SJSA1 (cell line): ENCODE measurements at places on chromosomes 2 and 18. TPM values are rescaled to one million over a fixed set of nuclear protein-coding genes. Genes with fewer than 3 reads are reported as not detected.
A peak's percentile ranks its signal among the peaks of the same experiment; 100 is the strongest.

GRCh38 chr2:17442334-17442733 lies 75.9 kb downstream of the RAD51AP2 start:
- H3K36me3 ChIP-seq: no peaks in the 10 kb centered on the region
- no peak overlapping the region for H3K4me3 ChIP-seq
- no peak for DNase-seq
- no peaks in the 10 kb centered on the region for H3K4me1 ChIP-seq

DNA sequence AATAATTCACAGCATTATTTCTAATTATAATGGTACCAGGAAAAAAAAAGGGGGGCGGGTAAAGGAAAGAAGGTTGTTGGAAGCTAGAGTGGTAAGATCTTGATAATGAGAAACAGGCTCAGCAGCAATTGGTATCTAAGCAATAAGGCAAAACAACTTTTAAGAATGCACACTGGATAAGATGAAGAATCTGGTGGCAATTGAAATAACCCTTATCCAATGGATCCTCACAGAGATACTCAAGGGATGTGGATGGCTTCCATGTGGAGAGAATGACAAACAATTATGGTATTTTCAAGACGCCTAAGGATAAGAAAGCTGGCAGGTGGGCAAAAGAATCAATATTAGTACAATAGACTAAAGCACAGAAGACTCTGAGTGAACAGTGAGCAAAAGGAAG lies 153.6 kb downstream of the UPP2 start:
- no peaks in the 10 kb centered on the region for H3K27me3 ChIP-seq
- DNase-seq: no peak
- no peak overlapping the region for H3K4me3 ChIP-seq

DNA sequence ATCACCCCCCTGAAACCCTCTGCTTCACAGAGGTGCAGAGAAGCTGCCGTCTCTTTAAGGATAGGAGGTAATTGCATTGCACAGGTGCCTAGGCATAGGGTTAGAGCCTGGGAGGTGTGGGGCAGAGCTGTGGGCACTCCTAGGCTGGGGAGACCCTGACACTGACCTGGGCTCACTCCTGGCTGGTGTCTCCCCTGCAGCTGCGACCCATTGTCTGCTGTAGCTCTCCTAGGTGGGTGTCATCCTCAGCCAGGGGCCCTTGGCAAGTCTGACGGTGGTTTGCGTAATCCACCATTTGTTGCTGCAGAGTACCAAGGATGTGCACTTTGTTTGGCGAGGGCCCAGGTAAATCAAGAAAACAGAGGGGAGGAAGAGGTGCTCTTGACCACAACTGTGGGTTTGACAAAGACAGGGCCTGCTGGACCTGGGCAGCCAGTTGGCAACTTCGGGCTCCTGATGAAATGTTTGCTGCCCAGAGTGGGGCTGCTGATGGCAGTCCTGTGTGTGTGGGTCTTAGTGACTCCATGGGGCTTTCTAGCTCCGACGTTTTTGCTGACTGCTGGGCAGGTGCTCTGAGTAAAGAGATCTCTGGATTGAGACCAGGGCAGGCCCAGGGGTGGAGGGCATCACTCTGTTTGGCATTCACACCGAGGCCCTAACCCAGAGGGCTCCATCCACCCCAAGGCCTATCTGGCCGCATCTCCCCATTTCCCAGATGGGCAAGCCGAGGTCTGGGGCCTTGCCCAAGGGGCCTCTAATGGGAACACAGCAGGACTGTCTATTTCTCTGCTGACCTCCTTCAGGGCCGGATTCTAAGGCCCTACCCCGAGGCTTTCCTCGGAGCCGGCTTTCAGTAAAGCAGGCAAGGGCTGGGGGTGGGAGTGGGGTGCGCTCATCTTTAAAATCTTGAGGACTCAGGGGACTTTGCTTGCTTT lies 67.7 kb downstream of the EDAR start:
- 0 out of 2 replicates have a peak, but pooled peaks cover 4% of the 10 kb centered on the region for H3K4me1 ChIP-seq
- H3K4me3 ChIP-seq: no peak overlapping the region
- H3K27ac ChIP-seq: no peak overlapping the region
- H3K27me3 ChIP-seq: peaks cover 9% of the 10 kb centered on the region
- no peak for DNase-seq

The CHRNG gene
- not detected in 2 replicates for total RNA-seq

DNA sequence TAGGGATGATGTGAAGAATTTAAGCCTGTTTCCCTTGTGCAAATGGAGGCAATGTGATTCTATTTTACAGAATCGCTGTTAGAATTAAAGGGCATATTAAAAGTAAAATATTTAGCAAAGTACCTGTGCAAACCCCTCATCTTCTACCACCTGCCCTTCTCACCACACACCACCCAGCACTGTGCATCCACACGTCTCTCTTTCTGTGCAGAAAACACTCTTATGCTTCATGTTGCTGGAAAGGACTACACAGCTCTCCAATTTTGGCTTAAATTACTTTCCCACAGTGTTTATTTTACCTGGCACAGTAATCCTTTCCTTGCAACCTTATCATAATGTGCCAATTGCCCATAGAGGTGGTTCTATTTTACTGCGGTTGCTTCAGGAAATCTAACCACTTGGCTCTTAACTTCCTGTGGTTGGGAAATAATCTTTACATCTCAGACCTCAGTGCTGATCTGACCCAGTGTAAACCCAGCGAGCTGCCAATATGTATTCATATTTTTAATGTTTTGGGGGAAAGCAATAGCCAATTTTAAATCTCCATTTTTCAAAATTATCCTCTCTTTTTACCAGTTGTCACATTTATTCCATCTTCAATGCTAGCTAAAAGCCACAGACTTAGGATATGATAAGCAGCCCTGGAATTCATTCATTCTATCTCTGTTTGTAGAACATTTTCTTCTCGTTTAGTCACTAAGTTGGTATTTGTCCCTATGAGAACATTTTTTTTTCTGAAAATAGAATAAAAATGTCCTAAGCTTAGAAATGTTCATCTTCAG lies 250.9 kb downstream of the DSEL start:
- H3K27me3 ChIP-seq: no peaks in the 10 kb centered on the region
- H3K4me3 ChIP-seq: no peak overlapping the region
- no peak for DNase-seq
- peak overlapping the region; percentile 85 for H3K27ac ChIP-seq
- peaks cover 23% of the 10 kb centered on the region for H3K4me1 ChIP-seq

- DNase-seq: no peak
- H3K4me3 ChIP-seq: no peak overlapping the region
- peaks cover 32% of the 10 kb centered on the region for H3K4me1 ChIP-seq
- H3K36me3 ChIP-seq: no peaks in the 10 kb centered on the region
- no peaks in the 10 kb centered on the region for H3K27me3 ChIP-seq
- no peak overlapping the region for H3K27ac ChIP-seq
Observed at GRCh38 chr2:66836851-66837250, 401.9 kb downstream of the MEIS1 start.

DNA sequence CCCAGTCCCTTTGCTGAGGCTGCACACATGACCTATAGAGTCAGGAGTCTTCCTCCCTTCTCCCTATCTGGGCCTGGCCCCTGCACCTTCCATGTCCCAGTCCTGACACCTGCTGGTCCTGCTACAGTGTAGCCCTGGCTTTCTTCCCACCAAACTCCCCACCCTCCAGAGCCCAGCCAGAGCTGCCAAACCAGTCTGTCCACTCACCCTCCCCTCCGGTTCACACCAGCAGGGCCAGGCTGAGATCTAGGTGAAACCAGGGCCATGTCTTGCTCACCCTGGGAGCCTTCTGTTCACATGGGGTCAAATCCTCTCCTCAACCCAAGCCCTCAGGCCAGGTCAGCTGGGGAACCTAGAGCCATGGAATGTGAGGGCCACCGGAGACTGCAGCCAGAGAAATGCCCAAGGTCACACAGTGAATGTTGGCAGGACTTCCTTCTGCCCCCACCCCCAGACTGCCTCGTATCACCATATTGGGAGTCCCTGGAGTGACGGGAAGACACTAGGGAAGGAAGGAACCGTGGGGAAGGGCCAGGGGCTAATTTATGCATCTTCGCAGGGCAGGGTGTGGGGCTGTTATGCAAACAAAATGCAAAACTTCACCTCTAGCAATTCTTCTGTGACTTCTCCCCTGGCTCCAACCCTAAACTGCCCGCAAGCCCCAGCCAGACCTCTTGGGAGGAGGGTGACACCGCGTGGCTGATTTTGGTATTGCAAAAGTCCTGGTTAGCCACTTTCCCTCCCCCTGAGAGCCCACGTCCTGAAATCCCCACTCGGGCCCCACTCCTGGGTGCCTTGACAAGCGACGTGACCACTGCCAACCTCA lies 14.6 kb downstream of the TNS1 start:
- H3K4me1 ChIP-seq: peaks cover 19% of the 10 kb centered on the region
- H3K27me3 ChIP-seq: no peaks in the 10 kb centered on the region
- no peak overlapping the region for H3K27ac ChIP-seq
- H3K36me3 ChIP-seq: no peaks in the 10 kb centered on the region

- no peaks in the 10 kb centered on the region for H3K4me1 ChIP-seq
- no peak overlapping the region for H3K27ac ChIP-seq
- no peak overlapping the region for H3K4me3 ChIP-seq
Observed at GRCh38 chr2:29620890-29621289, 300.5 kb downstream of the ALK start.

- DNase-seq: no peak
- no peaks in the 10 kb centered on the region for H3K4me1 ChIP-seq
- H3K27me3 ChIP-seq: no peaks in the 10 kb centered on the region
- no peak overlapping the region for H3K27ac ChIP-seq
Observed at GRCh38 chr18:64707052-64707451, 558.2 kb upstream of the LINC00305 start.

- H3K27me3 ChIP-seq: no peaks in the 10 kb centered on the region
- H3K4me1 ChIP-seq: no peaks in the 10 kb centered on the region
- no peak for DNase-seq
- H3K4me3 ChIP-seq: no peak overlapping the region
Observed at GRCh38 chr2:47715552-47715951, 67.4 kb upstream of the MSH6 start.

The NT5DC4 gene
- total RNA-seq: not detected in 2 replicates

GRCh38 chr2:8352296-8352695 lies 329.6 kb upstream of the ID2 start:
- H3K27ac ChIP-seq: no peak overlapping the region
- H3K4me3 ChIP-seq: no peak overlapping the region
- H3K36me3 ChIP-seq: no peaks in the 10 kb centered on the region
- no peaks in the 10 kb centered on the region for H3K4me1 ChIP-seq
- H3K27me3 ChIP-seq: no peaks in the 10 kb centered on the region

The KATNAL2 gene
- total RNA-seq: 0.18 and 0.56 TPM in 2 replicates

- H3K4me3 ChIP-seq: no peak overlapping the region
- no peaks in the 10 kb centered on the region for H3K36me3 ChIP-seq
- H3K4me1 ChIP-seq: peaks cover 8% of the 10 kb centered on the region
- H3K27ac ChIP-seq: no peak overlapping the region
Observed at GRCh38 chr2:42029639-42030199, 18.1 kb upstream of the PKDCC start.
